ENCODE measurements at places on chromosomes 11 and 22.

GRCh38 chr22:50143096-50143495 is 27.4 kb upstream of the PANX2 start:
- DNase-seq: no peak

GRCh38 chr22:46047226-46047625 is 70.3 kb upstream of the WNT7B start:
- DNase-seq: no peak

DNA sequence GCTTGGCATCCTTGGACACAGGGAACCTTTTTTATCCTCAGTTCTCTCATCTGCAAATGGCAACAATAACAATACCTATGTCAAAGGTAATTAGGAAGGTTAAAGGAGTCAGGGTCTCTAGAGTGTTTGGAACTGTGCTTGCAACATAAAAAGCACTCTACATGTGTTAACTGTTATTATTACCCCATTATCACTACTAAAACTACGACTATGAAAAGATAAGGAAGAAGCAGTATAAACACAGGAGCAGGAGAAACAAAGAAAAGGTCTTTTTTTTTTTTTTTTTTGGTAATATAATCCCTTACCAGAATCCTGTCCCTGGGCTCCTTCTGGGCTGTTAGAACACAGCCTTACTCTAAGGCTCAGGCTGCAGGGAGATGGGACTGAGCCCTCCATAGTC is 348.2 kb downstream of the CADM1 start:
- no peak for DNase-seq

DNA sequence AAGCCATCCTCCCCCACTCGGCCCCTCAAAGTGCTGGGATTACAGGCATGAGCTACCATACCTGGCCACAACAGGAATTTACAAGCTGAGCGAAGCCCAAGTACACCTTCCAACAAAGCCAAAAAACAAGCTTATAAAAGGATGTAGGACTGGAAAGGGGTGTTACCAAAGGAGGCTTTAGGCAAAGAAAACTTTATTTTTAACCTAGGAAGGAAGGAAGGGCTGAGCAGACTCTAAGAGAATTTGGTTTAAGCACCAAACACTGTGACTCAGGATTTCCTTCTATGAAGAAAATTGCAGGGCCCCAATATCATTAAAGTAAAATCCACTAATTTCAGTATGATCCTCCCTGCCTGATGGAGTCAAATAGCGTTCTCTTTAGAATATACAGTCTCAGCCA is 12.1 kb downstream of the DENND5A start:
- no peak for DNase-seq

- DNase-seq: no peak
Observed at GRCh38 chr11:11426226-11426952, 73.3 kb upstream of the CSNK2A3 start.

DNA sequence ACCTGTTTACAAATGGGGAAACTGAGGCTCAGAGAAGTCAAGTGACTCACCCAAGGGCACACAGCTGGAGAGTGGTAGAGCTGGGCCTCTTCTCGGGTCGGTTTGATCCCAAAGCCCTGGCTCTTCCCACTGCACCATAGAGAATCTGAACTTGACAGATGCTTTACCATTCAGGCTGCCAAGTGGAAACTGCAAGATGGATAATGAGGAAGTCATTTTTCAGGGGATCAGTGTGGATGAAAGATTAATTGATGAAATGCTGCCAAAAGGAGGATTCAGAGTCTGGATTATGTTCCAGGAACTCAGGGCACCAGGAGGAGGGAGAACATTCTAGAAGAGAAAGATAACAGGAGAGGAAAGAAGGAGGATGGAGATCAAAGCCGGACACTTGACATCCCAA is 185.9 kb upstream of the ZBED5 start:
- DNase-seq: no peak

DNA sequence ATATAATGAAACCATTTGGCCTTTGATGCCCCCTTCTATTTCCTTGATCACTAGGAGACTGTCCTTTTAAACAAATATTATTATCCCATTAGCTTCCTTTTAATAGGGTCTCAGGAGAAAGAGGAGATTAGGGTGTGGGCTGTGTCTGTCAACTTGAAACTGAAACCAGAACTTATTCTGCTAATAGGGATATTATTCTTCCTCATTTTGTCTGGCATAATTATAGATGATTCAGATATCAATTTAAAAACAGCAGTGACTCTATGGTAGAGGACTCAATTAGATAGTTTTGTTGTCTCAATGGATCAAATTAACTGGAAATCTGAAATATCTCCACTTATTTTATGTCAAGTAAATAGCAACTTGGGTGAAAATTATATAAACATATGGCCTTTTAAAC is 584.9 kb upstream of the CCDC90B start:
- no peak for DNase-seq

DNA sequence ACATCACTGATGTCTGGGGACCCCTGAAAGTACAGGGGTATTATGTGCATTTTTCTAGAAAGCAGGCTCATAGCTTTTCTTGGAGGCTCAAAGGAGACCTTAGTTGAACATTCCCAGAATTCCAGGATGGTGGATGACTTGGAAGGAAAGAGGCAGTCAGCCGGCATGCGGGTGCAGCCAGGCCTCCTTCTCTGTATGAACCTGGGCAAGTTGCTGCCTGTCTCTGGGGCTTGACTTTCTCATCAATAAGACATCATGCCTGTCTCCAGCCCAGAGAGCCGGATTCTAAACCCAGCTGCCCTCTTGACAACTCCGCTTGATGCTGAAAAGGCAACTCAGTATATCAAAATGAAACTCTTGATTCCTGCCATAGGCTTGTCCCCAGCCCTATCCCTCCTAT is 12.6 kb downstream of the MS4A15 start:
- DNase-seq: no peak

DNA sequence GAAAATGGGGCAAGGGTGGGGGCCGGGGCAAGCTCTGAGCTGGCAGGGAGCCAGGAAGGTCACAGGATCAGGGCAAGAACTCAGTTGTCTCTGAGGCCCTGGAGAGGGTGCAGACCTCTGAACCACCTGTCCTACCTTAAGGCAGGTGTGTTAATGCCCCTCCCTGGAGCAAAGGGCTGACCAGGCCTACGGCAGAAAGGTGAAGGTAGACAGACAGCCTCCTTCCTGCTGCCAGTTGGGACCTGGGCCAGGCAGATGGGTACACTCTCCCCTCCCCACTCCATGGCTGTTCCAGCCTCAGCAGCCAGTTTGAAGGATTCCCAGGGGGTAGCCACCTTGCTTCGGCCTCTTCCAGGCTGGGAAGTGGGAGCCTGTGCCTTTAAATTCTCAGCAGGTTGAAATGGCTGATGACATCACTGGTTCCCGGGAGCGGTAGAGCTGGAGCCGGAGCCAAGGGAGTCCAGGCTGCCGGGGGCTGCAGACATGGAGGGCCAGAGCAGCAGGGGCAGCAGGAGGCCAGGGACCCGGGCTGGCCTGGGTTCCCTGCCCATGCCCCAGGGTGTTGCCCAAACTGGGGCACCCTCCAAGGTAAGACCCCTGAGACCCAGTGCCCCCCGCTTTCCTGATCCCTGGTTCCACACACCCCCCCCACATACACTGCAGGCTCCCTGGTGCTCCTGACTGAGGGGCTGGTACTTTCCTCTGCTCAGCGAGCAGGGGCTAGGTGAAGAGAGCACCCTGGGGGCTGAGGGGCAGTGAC is at the start of gene INPP5J:
Gene INPP5J, plus strand, starts transcription at position 435 of the 760 bp plus-strand sequence. Its CDS starts 49 bp downstream, at position 484.
- DNase-seq: no peak

DNA sequence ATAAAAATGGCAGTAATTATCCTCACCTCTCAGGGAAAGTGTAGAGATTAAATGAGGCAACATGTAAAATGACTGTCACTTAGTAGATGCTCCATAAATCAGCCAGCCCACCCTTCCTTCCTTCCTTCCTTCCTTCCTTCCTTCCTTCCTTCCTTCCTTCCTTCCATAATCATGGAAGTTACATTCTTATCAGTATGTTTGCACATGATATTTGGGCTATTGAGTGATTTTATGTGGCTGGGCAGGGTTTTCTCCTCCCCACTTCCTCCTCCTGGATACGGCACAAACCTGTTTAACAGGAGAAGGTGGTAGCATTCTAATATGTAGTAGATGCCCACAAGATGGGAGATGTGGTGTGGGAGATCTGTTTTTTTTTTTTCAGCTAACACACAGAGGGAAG is 11.9 kb downstream of the LYVE1 start:
- no peak for DNase-seq

DNA sequence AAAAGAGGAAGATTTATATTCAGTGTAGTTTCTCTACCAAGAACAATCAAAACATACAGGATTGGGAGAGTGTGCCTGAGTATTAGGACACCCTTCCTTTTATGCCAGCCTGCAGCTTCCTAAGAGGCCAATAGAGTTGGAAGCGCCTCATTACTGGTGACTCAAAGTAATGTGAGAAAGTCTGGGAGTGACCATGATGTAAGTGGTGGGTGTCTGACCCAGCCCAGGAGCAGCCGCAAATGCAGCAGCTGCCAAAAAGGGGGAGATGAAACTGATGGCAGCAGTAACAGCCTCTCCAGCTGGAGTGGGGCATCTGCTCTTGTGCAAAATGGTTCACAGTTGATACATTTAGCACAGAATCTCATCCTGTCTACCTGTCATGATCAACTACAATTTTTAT is 62.0 kb downstream of the ZNF280B start:
- DNase-seq: no peak

- no peak for DNase-seq
Observed at GRCh38 chr11:33691066-33691864, 9.4 kb downstream of the C11orf91 start.

DNA sequence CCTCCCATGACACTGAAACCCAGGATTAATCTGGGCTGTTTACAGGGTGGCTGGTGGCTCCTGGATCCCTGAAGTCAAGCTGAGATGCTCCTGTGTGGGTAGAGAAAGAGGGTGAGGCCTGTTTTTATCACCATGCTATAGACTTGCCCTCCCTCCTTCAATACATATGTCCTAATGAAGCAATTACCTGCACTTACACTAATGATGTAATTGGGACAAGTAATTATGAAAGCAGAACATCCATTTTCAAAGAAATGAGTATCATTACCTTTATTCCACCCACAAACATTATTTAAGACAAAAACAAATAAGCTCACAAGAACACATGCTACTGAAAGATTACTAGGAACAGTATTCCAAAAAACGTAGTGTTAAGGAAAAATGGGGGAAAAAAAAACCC is 64.3 kb upstream of the CHRM4 start:
- no peak for DNase-seq

- DNase-seq: no peak
Observed at GRCh38 chr22:37802310-37803194, 5.2 kb upstream of the GCAT start.

DNA sequence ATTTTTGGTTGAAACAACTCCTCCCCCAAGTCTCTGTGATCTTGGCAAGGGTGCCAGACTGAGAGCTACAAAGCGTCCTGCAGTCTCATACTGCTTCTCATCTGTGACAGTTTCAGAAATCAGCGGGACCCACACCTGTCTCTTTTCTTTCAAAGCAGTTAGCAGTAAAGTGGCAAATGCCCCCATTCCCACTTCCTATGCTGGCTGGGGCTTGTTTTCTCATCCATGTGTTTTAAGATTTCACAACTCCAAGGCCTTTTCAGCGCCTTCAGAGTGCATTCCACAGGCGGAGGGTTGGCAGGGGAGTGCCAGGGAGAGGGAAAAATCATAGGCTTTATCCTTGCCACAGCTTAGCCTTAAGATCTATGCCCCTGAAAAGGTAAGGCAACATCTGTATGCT is 493.5 kb downstream of the OPCML start:
- DNase-seq: no peak

GRCh38 chr11:74815966-74816365 is 67.3 kb downstream of the RNF169 start:
- DNase-seq: no peak

- no peak for DNase-seq
Observed at GRCh38 chr11:1076061-1076665, 1.5 kb downstream of the MUC2 start.

- DNase-seq: no peak
Observed at GRCh38 chr11:13944016-13944415, 18.5 kb upstream of the SPON1 start.

GRCh38 chr22:32649515-32650200 is 151.8 kb upstream of the TIMP3 start:
- DNase-seq: no peak

GRCh38 chr11:92941676-92942571 is 27.5 kb upstream of the MTNR1B start:
- DNase-seq: peak; percentile 33

DNA sequence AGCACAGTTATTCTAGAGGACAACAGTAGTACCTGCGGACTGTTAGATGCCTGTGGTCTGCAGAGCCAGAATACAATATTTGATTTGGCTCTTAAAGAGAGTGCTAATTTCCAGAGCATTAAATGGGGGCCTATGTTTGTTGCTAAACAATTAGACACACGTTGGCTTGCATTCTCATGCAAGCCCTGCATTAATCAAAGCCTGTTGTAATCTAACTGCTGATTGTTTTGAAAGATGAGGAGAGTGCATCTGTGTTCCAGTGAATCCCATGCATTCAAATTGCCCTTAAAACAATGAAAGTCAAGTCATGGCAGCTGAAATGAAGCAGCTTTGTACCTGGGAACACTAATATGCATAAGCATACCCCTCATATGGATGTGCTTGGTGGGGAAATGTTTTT is 419.4 kb downstream of the DYNC2H1 start:
- DNase-seq: no peak

DNA sequence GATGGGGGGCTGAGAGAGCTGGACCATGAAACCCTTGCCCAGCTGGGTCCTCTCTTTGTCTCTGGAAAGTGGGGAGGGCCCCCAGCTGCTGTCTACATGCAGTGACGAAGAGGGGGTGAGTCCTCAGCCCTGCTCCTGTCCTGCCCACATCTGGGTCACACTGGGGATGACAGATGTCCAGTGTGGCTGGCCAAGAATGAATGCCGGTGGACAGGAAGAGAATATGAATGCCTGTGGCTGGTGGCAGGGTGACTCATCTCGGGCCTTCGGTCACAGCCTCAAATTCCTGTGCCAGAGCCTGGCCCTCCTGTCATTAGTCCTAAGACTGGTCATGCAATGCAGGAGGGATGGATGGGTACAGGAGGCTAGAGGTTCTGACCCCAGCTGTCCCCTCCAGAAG is 2.2 kb upstream of the PNPLA3 start:
- DNase-seq: no peak

Data from OCI-LY7 (cell line).